ENCODE measurements at places on chromosomes 3 and 15. TPM values are rescaled to one million over a fixed set of nuclear protein-coding genes. Genes with fewer than 3 reads are reported as not detected.

The DTX3L gene
- total RNA-seq, result 22.8 TPM

DNA sequence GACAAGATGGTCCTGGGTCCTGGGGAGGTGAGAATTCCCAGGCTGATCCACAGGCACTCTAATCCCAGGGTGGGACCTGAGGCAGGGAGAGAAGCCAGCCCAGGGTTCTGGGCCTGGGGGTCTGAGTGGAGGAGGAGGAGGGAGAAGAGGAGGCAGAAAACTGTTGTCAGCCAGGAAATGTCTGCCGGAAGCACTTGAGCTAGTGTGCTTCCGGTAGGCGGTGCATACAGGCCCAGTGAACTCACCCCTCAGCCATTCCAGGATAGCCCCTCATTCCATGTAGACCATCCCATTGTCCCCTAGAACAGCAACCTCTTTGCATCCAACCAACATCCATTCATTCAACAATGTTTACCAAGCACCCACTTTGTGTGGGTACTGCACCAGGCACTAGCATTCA, 47.9 kb upstream of the LCTL start:
- no peak overlapping the region for H3K4me3 ChIP-seq
- H3K27me3 ChIP-seq, result no peaks in the 10 kb centered on the region
- peaks cover 13% of the 10 kb centered on the region for H3K4me1 ChIP-seq
- no peaks in the 10 kb centered on the region for H3K36me3 ChIP-seq

GRCh38 chr3:186854954-186855353, 12.4 kb downstream of the ADIPOQ start:
- H3K27ac ChIP-seq, result no peak overlapping the region
- no peaks in the 10 kb centered on the region for H3K36me3 ChIP-seq
- no peaks in the 10 kb centered on the region for H3K4me1 ChIP-seq
- DNase-seq, result no peak
- H3K4me3 ChIP-seq, result no peak overlapping the region

DNA sequence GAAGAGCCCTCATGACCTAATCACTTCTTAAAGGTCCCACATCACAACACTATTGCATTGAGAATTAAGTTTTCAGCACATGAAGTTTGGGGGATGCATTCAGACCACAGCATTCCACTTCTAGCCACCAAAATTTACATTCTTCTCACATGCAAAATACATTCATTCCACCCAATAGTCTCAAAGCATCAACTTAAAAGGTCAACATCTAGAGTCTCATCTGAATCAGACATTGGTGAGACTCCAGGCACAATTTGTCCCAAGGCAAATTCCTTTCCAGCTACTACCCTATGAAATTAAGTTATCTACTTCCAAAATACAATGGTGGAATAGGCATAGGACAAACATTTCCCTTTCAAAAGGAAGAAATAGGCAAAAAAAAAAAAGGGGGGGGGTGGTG, 64.9 kb downstream of the PLSCR2 start:
- no peak for DNase-seq
- no peaks in the 10 kb centered on the region for H3K36me3 ChIP-seq
- no peaks in the 10 kb centered on the region for H3K27me3 ChIP-seq
- no peaks in the 10 kb centered on the region for H3K4me1 ChIP-seq
- no peak overlapping the region for H3K27ac ChIP-seq

GRCh38 chr3:129934234-129935123, 40.0 kb upstream of the TRH start:
- H3K36me3 ChIP-seq, result no peaks in the 10 kb centered on the region
- H3K4me1 ChIP-seq, result no peaks in the 10 kb centered on the region
- peak; percentile 57 for DNase-seq
- H3K4me3 ChIP-seq, result no peak overlapping the region
- H3K27me3 ChIP-seq, result no peaks in the 10 kb centered on the region

DNA sequence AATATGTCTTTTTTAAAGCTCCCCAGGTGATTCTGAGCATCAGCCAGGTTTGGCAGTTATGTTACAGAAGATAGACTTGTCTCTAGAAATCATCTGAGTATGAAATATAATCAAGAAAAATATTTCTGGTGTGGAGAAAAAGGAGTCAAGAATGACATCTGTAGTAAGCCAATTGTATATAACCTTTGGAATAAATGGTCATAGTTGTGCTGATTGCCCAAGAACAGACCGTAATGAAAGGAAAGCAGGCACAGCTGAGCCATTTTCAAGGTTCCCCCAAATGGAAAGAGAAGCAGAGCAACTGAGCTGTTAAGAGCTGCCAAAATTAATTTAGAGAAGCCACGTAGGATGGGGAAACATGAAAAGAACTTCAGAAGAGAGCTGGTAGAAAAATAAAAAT, 26.6 kb downstream of the GOLM2 start:
- DNase-seq, result no peak
- H3K27ac ChIP-seq, result no peak overlapping the region
- H3K4me3 ChIP-seq, result no peak overlapping the region
- H3K4me1 ChIP-seq, result no peaks in the 10 kb centered on the region

The CACNA2D3 gene
- total RNA-seq, result 4.6 TPM

The RNF111 gene
- 22.0 TPM for total RNA-seq

The CFAP100 gene
- total RNA-seq, result not detected

GRCh38 chr15:85614059-85614458, 180.7 kb downstream of the KLHL25 start:
- no peak for DNase-seq
- H3K36me3 ChIP-seq, result no peaks in the 10 kb centered on the region
- no peak overlapping the region for H3K4me3 ChIP-seq
- H3K4me1 ChIP-seq, result peaks cover 51% of the 10 kb centered on the region
- peak overlapping the region; percentile 89 for H3K27ac ChIP-seq

DNA sequence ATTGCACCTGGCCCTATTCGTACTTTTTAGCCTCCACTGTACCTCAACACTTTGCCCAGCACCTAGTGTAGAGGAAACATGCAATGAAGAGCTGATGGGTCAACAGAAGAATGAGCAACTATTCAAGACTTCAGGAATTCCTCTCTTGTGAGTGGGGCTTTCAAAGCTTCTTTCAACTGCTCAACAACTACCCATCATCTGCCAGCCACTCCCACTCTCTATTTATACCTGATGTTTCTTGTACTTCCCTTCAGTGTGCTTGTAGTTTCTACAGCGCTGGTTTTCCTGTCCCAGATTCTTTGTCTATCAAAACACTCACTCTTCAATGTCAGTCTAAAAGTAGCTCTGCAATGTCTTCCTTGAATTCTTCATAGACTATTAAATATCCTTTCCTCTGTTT, 168.3 kb upstream of the LPP start:
- DNase-seq, result no peak
- H3K36me3 ChIP-seq, result no peaks in the 10 kb centered on the region
- H3K4me1 ChIP-seq, result no peaks in the 10 kb centered on the region
- no peak overlapping the region for H3K27ac ChIP-seq
- no peak overlapping the region for H3K4me3 ChIP-seq
- no peaks in the 10 kb centered on the region for H3K27me3 ChIP-seq

DNA sequence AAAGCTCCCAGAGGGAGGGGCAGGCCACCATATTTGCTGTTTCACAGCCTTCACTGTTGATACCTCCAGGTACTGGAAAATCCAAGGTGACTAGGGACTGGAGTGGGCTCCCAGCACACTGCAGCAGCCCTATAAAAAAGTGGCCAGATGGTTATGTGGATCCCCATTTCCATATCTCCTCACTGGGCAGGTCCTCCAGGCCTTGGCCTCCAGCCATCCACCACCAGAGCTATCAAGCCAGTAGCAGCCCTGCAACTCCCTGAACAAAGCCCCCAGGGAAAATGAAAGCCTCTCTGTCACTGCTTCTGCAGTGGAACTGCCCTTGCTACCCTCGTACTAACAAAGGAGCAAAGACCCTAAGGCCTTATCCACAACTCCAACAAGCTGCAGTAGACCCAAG, 58.4 kb downstream of the ILDR1 start:
- no peaks in the 10 kb centered on the region for H3K27me3 ChIP-seq
- H3K36me3 ChIP-seq, result no peaks in the 10 kb centered on the region

The P2RY13 gene
- total RNA-seq, result 2.3 TPM

- H3K27me3 ChIP-seq, result no peaks in the 10 kb centered on the region
- peaks cover 6% of the 10 kb centered on the region for H3K4me1 ChIP-seq
- H3K36me3 ChIP-seq, result no peaks in the 10 kb centered on the region
- DNase-seq, result no peak
These were observed 18.5 kb downstream of the TRANK1 start for GRCh38 chr3:36926292-36926897.

DNA sequence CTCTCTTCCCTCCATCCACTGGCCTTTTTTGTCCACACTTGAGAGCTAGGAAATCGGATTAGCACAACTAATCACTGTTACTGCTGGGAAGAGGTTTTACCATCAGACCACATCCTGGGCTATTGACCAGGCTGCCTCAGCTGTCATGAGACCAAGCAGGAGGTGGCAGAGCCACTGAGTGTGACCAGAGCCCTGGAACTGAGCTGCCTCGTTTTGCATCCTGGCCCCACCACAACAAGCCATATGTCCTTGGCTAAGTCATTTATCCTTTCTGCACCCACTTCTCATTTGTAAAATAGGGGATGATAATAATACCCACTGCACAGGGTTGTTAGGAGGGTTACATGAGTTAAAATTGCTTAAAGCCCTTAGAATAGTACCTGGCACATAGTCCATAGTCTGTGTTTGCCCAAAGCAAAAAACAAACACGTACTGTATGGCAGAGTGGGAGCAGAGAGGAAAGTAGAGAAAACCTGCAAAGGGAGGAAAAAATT, 34.1 kb downstream of the TMEM158 start:
- no peaks in the 10 kb centered on the region for H3K36me3 ChIP-seq
- no peak overlapping the region for H3K4me3 ChIP-seq
- no peaks in the 10 kb centered on the region for H3K27me3 ChIP-seq
- peaks cover 18% of the 10 kb centered on the region for H3K4me1 ChIP-seq

DNA sequence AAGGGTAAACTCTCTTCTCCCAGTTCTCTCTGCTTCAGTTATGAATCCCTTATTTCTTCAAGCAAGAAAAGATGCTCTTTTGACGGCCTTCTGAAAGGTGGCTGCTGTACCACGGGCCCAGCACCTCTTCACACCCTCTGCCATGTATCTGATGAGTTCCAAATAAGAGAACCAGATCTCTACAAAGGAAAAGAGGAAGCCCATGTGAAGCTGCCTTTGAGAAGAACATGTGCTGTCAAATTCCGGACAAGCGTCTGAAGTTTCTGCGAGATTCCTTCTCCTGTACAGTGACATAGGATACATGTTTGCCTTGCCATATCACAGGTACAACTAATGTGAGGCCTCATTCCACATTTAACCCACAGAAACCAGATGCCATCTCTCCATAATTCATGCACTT, 59.2 kb downstream of the SH3BP5 start:
- no peak overlapping the region for H3K4me3 ChIP-seq
- H3K27me3 ChIP-seq, result no peaks in the 10 kb centered on the region
- H3K4me1 ChIP-seq, result peaks cover 18% of the 10 kb centered on the region
- H3K36me3 ChIP-seq, result no peaks in the 10 kb centered on the region
- peak overlapping the region; percentile 57 for H3K27ac ChIP-seq

- no peaks in the 10 kb centered on the region for H3K27me3 ChIP-seq
- no peak overlapping the region for H3K27ac ChIP-seq
- H3K36me3 ChIP-seq, result no peaks in the 10 kb centered on the region
- peaks cover 25% of the 10 kb centered on the region for H3K4me1 ChIP-seq
- DNase-seq, result no peak
These were observed 1.3 kb upstream of the RBP1 start for GRCh38 chr3:139540651-139541531.

- H3K4me1 ChIP-seq, result peaks cover 23% of the 10 kb centered on the region
- H3K27ac ChIP-seq, result peak overlapping the region; percentile 84
- peak overlapping the region; percentile 99 for H3K4me3 ChIP-seq
- DNase-seq, result no peak
These were observed 618 bp downstream of the PARL start for GRCh38 chr3:183884097-183884426.

The ADGRG7 gene
- total RNA-seq, result not detected

Measured in sigmoid colon (tissue), 7 donors.